Activated T-cell treated with anti-CD3 and anti-CD28 coated beads for 1 hour (primary cell): ENCODE measurements at places on chromosomes 4 and X.

- no peak for DNase-seq
These were observed 133.3 kb upstream of the ZIC3 start for GRCh38 chrX:137432609-137433008.

- DNase-seq, result no peak
These were observed 76.7 kb upstream of the PLAC1 start for GRCh38 chrX:134735015-134735414.

GRCh38 chr4:1260418-1261106 is 11.6 kb upstream of the CTBP1 start:
- no peak for DNase-seq

- no peak for DNase-seq
These were observed 772 bp upstream of the PABPC4L start for GRCh38 chr4:134202166-134202956.

DNA sequence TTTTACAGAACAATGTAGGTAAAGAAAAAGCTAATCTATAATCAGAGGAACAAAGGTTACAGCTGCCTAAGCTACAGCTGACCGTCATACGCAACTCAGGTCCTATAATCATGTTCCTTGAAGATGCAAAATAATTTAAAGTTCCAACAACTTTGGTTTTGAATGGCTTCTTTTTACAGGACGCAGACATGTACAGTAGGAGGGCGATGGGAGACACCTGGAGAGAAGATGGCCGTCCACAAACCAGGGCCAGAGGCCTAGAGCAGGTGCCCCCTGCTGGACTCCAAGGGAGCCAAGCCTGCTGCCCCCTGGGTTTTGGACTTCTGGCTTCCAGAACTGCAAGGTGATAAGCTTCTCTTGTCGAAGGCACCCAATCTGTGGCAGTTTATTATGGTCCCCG is 10.6 kb downstream of the HGFAC start:
- no peak for DNase-seq

DNA sequence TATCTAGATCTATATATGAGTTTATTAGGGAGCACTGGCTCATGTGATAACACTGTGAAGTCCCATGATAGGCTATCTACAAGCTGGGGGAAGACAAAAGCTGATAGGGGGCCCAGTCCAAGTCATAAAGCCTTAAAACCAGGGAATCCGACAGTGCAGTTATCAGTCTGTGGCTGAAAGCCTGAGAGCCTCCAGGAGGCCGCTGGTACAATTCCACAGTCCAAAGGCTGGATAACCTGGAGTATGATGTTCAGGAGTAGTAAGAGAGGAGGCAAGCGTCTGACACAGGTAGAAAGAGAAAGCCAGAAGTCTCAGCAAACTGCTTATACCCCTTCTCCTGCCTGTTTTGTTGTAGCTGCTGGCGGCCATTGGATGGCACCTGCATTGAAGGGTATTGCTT is 177.6 kb upstream of the SPRY1 start:
- no peak for DNase-seq

DNA sequence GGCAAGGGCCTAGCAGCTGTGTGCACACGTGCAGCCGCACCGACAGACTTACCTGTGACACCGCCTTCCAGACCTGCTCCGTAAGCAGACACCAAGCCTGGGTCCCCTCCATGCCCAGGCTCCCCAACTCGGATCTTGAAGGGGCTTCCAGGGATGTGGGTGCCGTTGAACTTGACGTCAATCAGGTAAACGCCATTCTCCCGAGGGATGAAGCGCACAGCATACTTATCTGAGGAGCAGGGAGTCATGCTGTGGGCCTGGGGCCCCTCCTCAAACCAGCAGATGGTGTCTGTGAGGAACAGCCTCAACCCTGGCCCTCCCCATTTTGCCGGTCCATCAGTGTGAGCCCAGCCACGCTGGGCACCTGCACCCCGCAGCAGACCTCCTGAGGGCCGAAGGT is 24.5 kb downstream of the FLNA start:
- DNase-seq, result no peak

DNA sequence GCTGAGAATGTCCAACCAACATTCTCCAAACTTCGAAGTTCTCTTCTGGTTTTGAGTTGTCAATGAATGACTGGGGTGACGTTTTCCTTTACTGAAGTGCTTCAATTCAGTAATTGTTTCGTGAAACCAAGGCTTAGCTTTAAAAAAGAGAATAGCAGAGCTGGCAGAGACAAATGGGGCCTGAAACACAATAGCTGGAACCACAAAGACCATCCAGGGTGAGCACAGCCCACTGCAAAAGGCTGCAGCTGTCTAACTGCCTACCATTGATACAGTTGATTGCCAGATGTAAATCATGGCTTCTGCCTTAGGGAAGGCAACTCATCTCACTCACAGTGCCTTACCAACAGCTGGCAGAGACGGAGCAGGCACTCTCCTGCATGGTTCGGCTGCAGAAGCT is 78.7 kb upstream of the ZNF518B start:
- DNase-seq, result no peak

DNA sequence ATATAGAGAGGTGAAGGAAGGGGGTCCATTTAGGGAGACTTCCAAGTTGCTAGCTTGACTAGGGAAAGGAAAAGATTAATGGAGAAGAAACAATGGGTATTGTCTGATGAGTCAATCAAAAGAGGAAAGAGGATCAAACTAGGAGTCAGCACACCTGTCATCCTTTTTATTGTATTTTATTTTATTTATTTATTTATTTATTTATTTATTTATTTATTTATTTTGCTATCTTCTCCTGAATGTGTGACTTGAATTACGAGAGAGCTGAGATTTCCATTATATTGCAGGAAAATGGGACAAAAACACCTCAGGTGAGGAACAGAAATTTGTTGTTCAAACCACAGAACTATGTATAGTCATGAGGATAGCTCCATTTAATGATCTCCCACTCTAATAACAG is 58.9 kb downstream of the NUDT11 start:
- no peak for DNase-seq

GRCh38 chr4:122832732-122833131 is 6.1 kb downstream of the FGF2 start:
- DNase-seq, result no peak

DNA sequence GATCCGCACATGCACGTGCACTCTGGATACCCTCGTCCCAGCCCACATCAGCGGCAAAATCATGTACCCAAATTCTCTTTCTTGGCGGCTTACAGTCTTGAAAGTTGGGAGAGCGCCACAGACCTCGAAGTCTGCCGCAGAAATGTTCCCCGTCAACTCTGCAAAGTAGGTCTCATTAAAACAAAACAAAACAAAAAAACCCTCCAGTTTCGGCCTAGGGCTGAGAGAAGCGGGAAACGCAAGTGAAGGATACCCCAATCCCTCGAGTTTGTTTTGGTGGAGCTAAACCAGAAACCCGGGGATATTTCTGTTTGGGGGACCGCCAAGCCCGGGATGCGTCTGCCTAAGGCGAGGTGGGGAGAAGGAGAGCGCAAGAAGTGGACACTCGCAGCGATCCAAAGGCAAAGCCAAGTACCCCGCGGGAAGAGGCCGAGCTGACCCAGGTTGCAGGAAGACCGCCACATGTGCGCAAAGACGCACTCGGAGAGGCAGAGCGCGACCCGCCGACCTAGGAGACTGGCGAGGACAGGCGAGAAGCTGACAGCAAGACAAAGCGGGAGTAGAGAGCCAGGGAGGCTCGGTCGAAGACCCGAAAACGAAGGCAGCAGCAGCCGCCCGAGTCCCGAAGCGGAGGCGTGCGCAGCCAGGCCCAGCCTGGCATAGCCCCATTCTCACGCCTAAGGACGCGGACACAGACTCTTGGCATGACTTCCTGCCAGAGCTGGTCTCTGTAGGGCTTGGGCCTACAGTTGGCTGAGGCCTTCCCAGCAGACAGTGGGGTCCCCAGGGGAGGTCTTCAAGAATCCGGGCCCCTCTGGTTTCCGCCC is 49.6 kb upstream of the BCOR start:
- no peak for DNase-seq

GRCh38 chr4:156829201-156829873 is 142.3 kb downstream of the PDGFC start:
- no peak for DNase-seq

GRCh38 chr4:152479428-152480026 is 56.4 kb downstream of the FBXW7 start:
- no peak for DNase-seq

GRCh38 chr4:97360733-97361132 is 782.5 kb downstream of the STPG2 start:
- no peak for DNase-seq

DNA sequence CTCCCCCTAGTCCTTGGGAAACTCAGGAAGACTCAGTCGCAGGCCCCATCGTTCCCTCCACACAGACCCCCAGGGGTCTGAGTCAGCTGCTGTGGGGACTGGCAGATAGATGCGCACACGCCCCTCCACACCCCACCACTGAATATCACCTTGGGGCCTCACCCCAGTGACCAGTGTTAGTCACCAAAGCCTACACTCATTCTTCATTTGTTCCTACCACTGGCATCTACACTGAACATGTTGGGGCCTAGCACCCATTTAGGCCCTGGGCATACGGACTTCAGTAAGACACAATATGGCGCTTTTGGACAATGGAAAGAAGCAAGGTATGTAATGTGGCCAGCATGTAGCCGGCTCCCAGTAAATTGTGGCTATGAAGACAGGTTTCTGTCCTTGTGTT is 154.1 kb upstream of the PJA1 start:
- DNase-seq, result no peak

GRCh38 chr4:36283912-36284465 is 2.6 kb downstream of the DTHD1 start:
- DNase-seq, result no peak

GRCh38 chr4:743463-744211 is 38.0 kb downstream of the PCGF3 start:
- DNase-seq, result no peak

- no peak for DNase-seq
These were observed 87.9 kb downstream of the CRLF2 start for GRCh38 chrX:1124531-1124930.

GRCh38 chr4:104138116-104138515 is 356.6 kb downstream of the CXXC4 start:
- no peak for DNase-seq

DNA sequence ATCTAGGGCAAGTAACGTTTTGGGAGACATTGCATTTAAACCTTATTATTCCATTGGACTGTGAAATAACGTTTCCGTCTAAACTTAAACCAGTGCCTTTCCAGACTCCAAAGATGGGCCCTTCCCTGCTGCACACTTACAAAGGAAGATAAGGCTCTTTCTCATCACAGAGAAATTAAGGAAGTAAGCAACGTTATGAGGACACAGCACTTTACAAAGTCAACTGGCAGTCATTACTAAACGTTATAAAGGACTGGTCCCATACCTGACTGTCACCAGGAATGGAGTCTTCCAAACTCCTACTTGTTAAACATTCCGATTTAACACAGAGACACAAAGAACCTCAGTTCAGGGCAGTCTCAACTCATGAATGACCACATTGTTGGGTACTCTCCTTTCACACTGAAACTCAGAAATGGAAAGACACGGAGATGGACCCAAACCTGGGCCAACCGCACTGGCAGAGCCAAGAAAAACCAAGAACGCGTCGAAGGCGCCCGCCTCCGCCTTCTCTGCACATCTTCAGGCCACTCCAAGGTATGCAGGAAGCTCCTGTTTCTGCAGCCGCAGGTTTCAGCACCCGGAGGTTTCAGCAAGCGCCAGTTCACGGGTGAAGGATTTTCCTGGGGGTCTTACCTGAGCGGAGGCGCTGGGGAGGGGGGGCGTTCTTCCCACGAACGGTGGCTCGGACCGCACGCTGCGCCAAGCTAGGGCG is 670 bp downstream of the PAPSS1 start:
- DNase-seq, result no peak

DNA sequence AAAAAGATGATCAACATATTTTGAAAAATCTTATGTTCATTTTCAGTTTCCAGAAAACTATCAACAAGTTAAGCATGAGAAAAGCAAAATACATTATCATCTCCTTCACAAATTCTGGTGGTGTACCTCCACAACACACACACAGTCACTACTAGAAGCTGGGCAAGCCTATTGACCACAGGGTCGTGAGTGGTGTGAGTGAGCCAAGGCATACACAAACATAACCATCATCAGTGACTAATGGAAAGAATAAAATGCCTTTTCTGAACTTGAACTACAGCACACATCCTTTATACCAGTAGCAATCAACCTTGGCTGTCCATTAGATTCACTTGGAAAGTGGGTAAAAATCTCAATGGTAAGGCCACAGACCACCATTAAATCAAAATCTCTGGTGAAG is 180.2 kb downstream of the FAM47B start:
- no peak for DNase-seq

GRCh38 chr4:185384930-185385331 is 10.8 kb downstream of the LRP2BP start:
- no peak for DNase-seq

DNA sequence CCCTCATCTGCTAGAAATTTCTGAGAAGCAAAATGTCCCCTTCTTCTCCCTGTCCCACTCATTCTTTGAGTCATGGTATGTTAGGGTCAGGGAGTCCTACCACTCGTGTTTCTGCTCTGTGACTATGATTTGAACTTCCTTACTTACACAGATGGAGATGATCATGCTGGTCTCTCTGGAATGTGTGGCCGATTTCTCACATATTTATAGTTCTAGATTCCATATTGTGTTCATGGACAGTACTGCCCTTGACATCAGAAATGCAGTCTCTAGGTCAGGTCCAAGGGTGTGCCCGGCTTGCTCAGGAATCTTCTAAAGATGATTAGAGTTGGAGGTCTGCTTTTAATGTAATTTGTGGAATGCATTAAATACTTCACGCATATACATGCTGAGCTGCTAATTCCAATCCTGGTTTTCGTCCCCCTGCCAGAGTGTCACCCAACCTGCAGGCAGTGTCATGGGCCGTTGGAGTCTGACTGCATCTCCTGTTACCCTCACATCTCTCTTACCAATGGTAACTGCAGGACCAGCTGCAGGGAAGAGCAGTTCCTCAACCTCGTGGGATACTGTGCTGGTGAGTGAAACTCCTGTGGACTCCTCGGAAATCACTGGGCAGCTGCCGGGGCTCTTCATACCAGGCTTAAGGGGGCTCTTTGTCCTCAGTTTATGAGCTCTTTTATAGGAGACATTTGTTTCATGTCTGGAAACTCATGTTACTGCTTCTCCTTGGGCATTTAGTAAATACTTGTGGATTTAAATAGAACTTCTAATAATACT is 214.1 kb upstream of the ANXA3 start:
- DNase-seq, result no peak

DNA sequence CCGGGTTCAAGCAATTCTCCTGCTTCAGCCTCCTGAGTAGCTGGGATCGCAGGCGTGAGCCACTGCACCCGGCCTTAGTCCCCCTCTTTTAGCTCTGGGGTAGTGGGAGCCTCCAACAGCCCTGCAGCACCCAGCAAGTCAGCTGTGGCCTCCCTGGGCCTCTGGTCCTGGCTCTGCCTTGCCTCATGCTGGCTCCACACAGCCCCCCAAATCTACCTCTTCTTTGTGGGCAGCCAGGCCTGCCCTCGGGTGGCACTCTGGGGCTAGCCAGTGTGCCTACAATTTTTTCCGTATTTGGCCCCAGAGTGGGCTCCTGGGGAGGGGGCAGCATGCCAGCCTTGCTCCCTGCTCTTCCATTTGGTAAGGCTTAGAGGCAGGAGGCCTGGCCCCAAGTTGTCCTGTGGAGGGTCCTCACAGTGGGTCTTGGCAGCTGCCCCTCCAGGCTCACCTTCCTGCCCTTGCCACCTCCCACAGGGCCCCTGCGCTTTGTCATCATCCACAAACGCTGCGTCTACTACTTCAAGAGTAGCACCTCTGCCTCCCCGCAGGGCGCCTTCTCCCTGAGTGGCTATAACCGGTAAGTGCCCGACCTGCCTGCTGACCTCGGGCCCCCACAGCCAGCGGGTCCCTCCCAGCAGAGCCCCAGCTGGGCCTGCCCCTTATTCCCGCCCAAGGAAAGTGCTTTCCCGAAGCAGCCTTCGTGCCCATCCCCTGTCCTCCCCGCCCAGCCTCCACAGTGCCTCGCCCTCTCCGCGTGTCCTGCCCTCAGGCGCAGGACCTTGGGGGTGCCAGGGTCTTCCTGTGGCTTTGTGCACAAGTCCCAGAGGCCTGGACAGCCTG is 21.0 kb upstream of the ADD1 start:
- DNase-seq, result no peak
